ENCODE measurements at places on chromosomes 7 and 10.
A peak's percentile ranks its signal among the peaks of the same experiment; 100 is the strongest.

DNA sequence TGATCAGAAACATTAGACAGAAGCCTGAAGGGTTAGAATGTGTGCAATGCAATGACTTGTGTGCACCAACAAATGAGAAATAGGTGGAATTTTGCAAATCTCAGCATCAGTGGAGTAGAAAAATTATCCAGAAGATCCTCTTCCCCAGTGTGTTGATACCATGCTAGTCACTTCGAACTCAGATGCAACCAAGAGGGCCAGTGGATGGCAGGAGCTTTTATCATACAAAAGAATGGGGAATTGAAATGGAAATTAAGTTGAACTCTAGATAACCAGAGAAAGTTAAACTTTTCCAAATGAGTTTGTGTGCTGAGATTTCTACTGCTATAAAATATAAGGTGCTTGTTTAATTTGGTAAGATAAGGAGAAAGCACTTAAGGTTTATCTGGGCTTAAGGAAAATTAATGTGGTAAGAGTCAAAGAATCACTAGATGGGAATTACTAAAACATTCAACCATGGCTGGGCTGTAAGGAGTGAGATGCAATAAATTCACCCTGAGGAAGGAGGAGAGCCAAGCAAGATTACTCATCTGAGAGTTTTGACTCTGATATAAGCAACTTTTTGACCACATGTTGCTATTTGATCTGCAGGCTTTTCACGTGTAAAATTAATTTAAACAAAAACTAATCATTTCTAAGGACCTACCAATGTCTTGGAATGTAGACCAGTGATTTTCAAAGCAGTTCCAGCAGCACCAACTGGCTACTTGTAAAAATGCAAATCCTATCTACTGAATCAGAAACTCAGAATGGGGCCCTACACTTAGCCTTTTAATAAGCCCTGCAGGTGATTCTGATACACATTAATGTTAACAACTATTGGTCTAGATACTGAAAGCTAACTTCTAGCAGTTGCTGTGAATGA lies 113.2 kb downstream of the CDC14C start:
- no peak for DNase-seq

- DNase-seq, result peak; percentile 78
Observed at GRCh38 chr7:26202019-26202990, 760 bp downstream of the CBX3 start.

- no peak for DNase-seq
Observed at GRCh38 chr7:1609023-1609422, 39.2 kb upstream of the PSMG3 start.

DNA sequence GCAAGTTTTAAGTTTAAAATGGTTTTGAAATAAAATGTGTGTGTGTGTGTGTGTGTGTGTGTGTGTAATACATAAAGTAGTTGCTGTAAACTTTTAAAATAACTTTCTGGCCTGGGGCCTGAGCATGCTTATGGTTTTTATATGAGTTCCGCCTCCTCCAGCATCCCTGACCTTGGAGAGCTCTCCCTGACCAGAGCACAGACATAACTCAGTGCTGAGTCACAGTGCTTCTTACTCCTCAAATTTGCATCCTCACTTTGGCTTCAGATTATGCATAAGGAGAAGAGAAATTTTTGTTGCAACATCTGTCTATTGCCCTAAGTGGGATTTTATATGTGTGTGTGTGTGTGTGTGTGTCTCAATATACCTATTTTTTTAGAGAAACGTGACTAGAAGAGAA lies 200.8 kb downstream of the ELMO1 start:
- no peak for DNase-seq

DNA sequence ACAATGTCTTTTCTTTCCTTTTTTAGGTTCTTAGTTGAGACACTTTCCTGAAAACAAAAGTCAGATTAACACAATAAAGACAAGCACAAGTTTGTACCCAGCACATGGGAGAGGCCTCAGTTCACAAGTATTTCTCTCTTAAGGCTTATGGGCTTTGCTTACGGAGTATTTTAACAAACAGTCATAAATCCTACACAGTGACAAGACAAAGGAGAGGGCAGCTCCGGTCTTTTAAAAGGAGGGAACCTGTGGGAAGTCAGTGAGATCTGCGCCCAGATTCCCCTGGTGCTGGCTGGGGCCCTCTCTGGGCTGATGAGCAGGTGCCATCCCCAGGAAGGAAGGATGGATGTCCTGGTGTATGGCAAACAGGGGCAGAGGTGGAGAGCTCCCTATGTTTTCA lies 398.6 kb downstream of the ACTR3B start:
- no peak for DNase-seq

DNA sequence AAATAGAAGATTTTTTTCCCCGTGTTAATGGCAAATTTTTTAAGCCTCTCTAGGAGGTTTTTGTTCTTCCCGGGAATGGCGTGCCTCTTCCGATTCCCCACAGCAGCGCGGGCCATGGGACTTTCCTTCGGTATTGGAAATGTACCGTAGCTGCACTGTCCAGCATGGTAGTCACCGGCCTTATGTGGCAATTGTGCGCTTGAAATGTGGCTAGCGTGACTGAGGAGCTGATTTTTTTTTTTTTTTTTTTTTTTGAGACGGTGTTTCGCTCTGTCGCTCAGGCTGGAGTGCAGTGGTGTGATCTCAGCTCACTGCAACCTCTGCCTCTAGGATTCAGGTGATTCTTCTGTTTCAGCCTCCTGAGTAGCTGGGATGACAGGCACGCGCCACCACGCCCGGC lies 938 bp upstream of the TCTN3 start:
- DNase-seq, result no peak

DNA sequence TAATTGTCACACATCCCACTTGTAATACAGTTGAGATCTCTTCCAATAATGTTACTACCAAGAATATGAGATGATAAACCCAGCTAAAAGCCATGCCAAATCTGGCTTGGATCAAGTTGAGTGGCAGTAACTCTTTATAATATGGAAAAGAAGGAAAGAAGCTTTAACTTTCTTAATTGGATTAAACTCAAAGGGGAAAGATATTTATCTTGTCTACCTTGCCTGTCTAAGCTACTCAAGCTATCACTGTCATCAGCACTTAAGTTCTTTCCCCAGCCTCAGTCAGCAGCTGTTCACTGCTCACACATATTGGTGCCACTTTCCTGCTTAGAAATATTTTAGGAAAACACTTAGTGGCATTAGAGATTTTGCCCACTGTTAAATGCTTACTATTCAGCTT lies 350.7 kb downstream of the IPMK start:
- DNase-seq, result no peak

- no peak for DNase-seq
Observed at GRCh38 chr10:69562731-69563254, 10.4 kb downstream of the NEUROG3 start.

DNA sequence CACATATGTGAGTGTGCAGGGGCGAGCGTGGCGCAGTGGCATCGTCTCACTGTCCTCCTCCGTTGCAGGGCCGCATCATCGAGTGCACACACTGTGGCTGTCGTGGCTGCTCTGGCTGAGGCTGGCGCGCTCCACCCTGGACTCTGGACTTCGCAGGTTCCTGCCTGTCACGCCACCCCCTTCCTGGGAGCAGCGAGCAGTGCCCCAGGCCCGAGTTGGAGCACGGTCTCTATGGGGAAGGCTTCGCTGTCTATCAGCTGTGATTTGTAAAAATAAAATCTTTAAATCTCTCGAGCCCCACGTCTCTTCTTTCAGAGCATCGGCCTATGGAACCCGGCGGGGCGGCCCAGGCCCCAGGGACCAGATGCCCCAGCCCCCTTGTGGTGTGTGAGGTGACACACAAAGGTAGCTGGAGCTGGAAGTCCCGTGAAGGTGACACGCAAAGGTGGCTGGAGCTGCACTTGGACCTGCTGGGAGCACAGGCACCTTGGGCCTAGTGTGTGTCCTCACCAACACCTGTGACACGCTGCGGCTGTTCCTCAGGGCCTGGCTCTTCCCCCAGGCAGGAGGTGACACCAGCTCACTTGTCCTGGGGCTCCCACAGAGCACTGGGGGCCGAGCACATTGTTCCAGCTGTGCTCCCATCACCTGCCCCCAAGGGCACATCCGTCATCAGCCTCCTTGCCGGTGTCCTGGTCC lies 10.7 kb downstream of the BUD31 start:
- DNase-seq, result no peak

- no peak for DNase-seq
Observed at GRCh38 chr10:21754410-21755011, 220.5 kb downstream of the MLLT10 start.
